Erythroblast (primary cell): ENCODE measurements at places on chromosomes 3 and 15.
A peak's percentile ranks its signal among the peaks of the same experiment; 100 is the strongest.

- no peak for DNase-seq
These were observed 15.1 kb upstream of the RFTN1 start for GRCh38 chr3:16528581-16528993.

DNA sequence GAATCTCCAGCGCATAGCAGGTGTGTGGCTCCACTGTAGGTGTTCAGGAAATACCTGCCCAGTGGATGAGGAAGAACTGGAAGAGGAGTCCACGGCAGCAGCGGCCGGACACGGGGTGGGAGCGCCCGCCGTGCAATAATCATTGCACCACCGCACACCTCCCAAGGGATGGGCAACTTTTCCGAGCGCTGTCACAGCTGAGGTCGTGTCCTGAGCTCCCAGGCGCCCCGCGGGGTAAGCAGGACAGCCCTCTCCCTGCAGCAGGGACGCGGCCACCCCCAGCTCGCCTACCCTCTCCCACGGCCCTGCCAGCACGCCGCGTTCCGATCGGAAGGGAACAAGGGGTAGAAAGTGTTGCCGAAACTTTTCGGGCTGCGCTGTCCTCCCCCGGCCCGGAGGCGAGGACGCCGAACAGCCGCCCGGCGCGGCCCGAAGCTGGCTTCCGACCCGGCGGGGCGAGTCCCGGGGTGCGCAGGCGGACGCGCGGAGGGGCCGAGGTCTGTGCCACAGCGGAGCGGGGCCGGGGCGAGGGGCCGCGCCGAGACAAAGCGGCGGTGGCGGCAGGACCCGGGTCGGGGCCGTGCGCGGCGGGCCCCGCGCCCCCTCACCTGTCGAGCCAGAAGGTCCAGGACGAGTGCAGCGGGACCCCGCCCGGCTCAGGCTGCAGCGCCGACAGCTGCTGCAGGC is 475 bp downstream of the EIF4E3 start:
- DNase-seq: peak; percentile 17

- no peak for DNase-seq
These were observed 725.9 kb upstream of the NR2F2 start for GRCh38 chr15:95604634-95605036.

DNA sequence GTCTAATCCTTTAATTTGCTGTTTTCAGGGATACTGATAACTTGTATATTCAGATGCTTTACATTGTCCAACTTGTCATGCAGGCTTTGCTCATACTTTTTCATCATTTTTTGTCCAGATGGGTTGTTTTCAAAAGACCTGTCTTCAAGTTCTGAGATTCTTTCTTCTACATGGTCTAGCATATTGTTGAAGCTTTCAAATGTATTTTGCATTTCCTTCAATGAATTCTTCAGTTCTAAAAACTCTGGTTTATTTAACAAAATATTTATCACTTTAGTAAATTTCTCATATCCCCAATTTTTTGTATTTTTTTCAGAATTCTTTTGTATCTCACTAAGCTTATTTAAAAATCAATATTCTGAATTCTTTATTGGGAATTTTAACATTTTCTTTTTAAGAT is 388.3 kb upstream of the IL12A start:
- DNase-seq: no peak

- DNase-seq: no peak
These were observed 6.5 kb upstream of the USP3 start for GRCh38 chr15:63497642-63498467.

DNA sequence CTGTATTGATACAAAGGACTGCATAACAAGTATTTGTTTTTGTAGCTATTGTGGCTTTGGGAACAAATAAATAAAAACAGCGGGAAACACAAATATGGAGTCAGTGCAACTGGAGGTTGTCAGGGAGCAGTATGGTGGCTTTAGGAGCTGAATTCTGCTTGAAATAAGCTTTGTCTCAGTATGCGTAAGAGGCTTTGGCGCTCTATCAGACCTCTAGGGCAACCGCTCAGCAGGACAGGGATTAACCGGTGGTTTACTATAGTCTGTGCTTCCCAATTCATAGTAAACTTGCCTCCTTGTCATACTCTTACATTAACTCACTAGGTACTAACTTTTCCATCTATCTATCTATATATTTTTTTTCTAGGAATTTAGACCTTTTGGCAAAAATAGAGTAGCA is 104.6 kb downstream of the ZIC1 start:
- DNase-seq: no peak

- peak; percentile 58 for DNase-seq
These were observed 35.6 kb downstream of the DAPK2 start for GRCh38 chr15:64010719-64011118.

DNA sequence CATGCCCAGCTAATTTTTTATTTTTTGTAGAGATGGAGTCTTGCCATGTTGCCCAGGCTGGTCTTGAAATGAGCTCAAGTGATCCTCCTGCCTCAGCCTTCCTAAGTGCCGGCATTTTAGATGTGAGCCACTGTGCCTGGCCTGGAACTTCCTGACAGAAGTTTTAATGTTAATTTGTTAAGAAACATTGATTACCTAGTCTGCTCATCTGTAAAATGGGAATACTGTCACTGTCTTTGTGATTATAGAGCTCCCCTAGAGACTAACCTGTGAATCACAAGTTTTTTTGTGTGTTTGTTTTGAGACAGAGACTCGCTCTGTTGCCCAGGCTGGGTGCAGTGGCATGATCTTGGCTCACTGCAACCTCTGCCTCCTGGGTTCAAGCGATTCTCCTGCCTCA is 4.3 kb upstream of the EIF3J start:
- DNase-seq: no peak

- DNase-seq: no peak
These were observed 8.6 kb downstream of the PKM start for GRCh38 chr15:72222393-72222792.

DNA sequence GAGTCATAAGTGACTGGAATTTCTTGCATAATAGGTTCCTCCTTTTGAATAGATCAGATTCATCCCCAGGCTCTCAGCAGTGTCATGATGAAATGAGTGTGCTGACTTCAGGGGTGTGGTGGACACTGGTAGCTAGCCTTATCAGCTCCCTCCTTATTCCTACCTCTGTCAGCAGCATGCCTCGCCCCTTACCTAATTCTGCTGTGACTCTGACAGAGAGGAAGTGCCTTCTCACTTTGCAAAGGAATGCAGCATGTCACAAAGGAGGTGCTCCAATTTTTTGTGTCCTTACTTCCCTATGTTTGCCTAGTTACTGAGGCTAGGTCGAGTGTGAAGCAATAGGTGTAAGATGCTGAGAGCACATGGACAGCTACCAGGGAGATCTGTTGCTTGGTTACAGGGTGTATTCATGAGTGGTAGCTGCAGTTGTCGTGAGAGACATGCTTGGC is 90.6 kb downstream of the TNFAIP8L3 start:
- peak; percentile 84 for DNase-seq

GRCh38 chr15:85542895-85543331 is 162.5 kb downstream of the AKAP13 start:
- no peak for DNase-seq

GRCh38 chr15:100623301-100623700 is 20.9 kb downstream of the ASB7 start:
- no peak for DNase-seq

GRCh38 chr15:34501131-34501530 is 63.5 kb upstream of the GOLGA8A start:
- DNase-seq: no peak

GRCh38 chr3:57169872-57170623 is 4.9 kb upstream of the IL17RD start:
- DNase-seq: peak; percentile 78

- no peak for DNase-seq
These were observed 44.0 kb upstream of the ALDH1A3 start for GRCh38 chr15:100835636-100836035.
